ENCODE measurements at places on chromosomes 2 and 18.
A peak's percentile ranks its signal among the peaks of the same experiment; 100 is the strongest.

- H3K27ac ChIP-seq: no peak overlapping the region
- no peak overlapping the region for H3K4me3 ChIP-seq
- no peaks in the 10 kb centered on the region for H3K4me1 ChIP-seq
- no peak for DNase-seq
- H3K27me3 ChIP-seq: no peaks in the 10 kb centered on the region
Observed at GRCh38 chr18:34807106-34807796, 97.2 kb downstream of the DTNA start.

- no peak overlapping the region for H3K27ac ChIP-seq
- no peak for DNase-seq
- H3K36me3 ChIP-seq: no peaks in the 10 kb centered on the region
- H3K4me3 ChIP-seq: no peak overlapping the region
- no peaks in the 10 kb centered on the region for H3K4me1 ChIP-seq
Observed at GRCh38 chr2:235445116-235445515, 48.7 kb upstream of the AGAP1 start.

DNA sequence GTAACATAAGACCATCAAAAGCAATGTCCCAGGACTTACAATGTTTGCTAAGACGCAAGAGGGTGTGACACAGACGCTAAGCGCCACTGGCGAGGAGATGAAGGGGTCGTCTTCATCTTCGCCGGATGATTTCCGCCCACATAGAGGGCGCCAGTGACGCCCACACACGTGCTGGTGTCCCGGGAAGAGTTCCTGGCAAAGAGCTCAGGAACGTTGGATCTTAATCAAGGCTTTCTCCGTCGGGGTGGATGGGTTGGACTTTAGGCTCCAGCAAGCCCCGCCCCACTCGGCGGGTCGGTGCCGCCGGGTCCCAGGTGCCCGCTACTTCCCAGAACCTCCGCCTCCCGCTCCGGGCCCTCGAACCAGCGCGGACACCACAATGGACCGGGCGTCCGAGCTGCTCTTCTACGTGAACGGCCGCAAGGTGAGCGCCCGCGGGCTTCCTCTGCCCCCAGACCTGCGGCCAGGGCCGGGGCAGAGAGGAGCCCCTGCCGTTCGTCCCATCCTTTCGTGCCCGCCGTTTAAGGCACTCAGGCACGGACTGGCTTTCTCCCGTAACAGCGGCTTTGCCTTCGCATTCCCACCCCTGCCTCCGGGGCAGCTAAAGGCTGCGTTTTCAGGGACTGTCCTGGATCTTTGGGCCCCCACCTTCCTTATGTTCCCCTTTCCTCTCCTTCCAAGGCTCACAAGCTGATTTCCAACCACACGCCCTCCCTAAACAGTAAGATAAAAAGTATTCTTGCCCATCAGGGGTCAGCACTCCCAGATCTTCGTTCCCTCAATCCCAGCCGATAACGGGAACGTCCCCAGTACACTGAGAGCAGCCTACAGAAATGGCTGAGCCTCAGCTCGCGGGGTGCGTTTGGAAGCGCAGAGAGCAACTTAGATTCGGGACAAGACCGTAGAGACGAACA is at the start of gene AOX1:
AOX1 (plus strand) TSS at position 285 of the 914 bp plus-strand sequence; CDS start at position 380, 95 bp downstream.
- H3K27ac ChIP-seq: peak within 1 kb of the TSS; percentile 85
- no peaks in the 10 kb centered on the region for H3K36me3 ChIP-seq
- peak within 1 kb of the TSS; percentile 67 for H3K4me3 ChIP-seq
- no peaks in the 10 kb centered on the region for H3K27me3 ChIP-seq
- DNase-seq: peak; percentile 80

DNA sequence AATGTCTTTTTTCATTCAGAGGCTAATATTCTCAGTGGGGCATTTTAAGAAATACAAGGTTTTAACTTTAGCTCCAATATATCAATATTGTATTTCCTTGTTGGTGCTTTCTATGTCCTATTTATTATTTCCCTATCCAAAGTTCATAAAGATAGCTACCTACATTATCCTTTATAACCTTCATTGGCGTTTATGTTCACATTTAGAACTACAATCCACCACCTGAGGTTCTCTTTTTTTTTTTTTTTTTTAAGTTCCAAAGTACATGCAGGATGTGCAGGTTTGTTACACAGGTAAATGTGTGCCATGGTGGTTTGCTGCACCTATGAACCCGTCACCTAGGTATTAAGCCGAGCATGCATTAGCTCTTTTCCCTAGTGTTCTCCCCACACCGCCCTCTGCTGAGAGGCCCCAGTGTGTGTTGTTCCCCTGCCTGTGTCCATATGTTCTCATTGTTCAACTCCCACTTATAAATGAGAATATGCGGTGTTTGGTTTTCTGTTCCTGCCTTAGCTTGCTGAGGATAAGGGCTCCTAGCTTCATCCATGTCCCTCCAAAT is 694.6 kb downstream of the SUCLG1 start:
- H3K27me3 ChIP-seq: no peaks in the 10 kb centered on the region
- no peak overlapping the region for H3K4me3 ChIP-seq
- no peak for DNase-seq
- no peaks in the 10 kb centered on the region for H3K36me3 ChIP-seq
- H3K4me1 ChIP-seq: no peaks in the 10 kb centered on the region

DNA sequence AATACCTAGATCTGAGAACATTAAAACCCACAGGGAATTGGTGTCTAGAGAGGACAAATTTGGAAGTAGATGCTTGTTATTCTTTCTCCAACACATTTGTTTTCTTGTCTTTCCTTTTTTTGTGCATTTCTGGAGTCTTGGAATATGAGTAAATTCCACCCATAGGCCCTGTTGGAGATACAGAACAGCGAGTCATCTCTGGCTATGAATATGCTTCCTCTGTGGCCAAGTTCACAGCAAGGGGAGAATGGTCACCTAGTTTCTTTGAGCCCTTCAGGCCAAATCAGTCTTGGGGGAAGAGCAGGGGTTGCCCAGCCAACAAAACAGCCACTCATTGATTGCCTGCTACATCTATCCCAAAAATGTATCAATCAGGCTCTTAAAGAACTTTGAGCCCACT is 31.3 kb downstream of the SP140L start:
- no peaks in the 10 kb centered on the region for H3K4me1 ChIP-seq
- H3K27ac ChIP-seq: no peak overlapping the region
- H3K36me3 ChIP-seq: no peaks in the 10 kb centered on the region
- H3K27me3 ChIP-seq: no peaks in the 10 kb centered on the region
- DNase-seq: no peak
- no peak overlapping the region for H3K4me3 ChIP-seq

DNA sequence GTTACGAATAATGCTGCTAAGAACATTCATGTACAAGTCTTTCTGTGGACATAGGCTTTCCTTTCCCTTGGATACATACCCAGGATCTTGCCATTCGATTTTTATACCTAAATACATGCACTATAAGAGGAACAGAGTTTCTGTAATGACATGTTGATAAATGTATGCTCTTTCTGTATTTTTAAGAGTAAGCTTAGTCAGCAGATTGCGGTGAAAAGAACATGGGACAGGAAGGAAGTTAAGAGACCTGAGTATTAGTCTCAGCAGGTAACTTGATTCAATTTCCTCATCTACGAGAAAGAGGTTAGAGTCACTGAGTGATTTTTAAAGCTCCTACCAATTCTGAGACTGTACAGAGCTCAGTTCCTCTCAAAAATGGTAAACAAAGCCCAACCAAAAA is 2.6 kb upstream of the TLK1 start:
- no peak for DNase-seq
- H3K4me3 ChIP-seq: no peak overlapping the region
- H3K27ac ChIP-seq: no peak overlapping the region
- peaks cover 4% of the 10 kb centered on the region for H3K4me1 ChIP-seq
- no peaks in the 10 kb centered on the region for H3K36me3 ChIP-seq

- no peak for DNase-seq
- no peak overlapping the region for H3K4me3 ChIP-seq
- H3K36me3 ChIP-seq: no peaks in the 10 kb centered on the region
Observed at GRCh38 chr18:74063023-74063422, 84.6 kb downstream of the FBXO15 start.

- no peak for DNase-seq
- peaks cover 6% of the 10 kb centered on the region for H3K4me1 ChIP-seq
- peak overlapping the region; percentile 86 for H3K4me3 ChIP-seq
- H3K27ac ChIP-seq: no peak overlapping the region
- H3K27me3 ChIP-seq: no peaks in the 10 kb centered on the region
Observed at GRCh38 chr2:178448968-178449661, 1.9 kb downstream of the PRKRA start.
